ENCODE measurements at places on chromosomes 12 and 14.

DNA sequence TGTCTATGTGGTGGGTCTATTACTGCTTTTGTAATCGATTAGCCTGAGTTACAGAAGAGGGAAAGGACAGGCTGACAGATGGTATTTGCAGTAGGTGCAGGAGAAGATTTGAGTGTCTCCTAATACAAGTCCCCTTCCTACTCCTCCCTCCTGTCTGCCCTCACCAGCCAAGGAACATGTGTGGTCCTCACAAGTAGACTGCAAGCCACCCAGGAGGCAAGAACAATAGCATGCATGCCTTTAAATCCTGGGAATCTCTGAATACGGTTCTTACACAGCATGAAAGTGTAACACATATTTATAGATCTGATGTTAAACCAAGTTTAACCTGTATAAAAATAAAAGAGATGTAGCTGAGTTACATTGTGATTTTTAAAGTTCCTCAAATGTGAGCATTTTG lies 117.0 kb downstream of the PTCSC3 start:
- DNase-seq = no peak

- no peak for DNase-seq
Observed at GRCh38 chr14:68958553-68958952, 20.5 kb downstream of the ACTN1 start.

DNA sequence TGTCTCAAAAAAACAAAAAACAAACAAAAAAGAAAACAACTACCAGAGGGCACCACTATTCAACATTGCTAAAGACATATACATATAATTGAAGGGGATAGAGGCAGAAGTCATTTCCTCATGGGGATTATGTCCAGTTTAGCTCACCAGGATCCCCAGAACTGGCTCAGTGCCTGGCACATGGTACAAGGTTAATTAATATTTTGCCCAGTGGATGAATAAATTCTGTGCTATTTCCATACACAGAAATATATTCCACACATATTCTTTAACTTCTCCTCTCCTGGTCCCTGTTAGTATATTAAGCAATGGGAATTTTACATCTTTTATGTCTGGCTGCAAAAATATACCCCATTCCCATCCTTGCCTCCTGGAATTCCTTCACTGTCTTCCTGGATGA lies 6.7 kb downstream of the FOS start:
- no peak for DNase-seq

GRCh38 chr14:92998946-92999345 lies 76.0 kb downstream of the CHGA start:
- no peak for DNase-seq

GRCh38 chr12:102197789-102198188 lies at the start of gene PMCH:
Gene PMCH (minus strand): TSS chr12:102197833. CDS start chr12:102197770, 63 bp downstream.
- DNase-seq = no peak

DNA sequence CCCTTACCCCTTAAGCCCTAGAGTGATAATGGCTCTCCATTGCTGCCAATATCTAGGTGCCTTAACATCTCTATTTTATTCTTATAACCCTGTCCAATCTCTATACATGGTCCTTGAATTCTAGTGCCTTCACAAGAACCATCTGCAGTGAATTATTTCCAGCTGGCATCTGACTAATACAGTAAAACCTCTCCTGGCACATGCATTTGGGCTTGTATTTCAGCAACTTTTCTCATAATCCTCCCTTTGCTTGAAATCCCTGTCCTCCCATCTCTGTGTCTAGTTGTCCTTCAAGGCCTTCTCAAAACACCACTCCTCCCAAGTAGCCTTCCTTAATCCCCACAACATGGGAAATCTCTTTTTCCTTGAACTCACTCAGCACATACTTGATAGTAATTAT lies 14.2 kb upstream of the HMGA2 start:
- no peak for DNase-seq

DNA sequence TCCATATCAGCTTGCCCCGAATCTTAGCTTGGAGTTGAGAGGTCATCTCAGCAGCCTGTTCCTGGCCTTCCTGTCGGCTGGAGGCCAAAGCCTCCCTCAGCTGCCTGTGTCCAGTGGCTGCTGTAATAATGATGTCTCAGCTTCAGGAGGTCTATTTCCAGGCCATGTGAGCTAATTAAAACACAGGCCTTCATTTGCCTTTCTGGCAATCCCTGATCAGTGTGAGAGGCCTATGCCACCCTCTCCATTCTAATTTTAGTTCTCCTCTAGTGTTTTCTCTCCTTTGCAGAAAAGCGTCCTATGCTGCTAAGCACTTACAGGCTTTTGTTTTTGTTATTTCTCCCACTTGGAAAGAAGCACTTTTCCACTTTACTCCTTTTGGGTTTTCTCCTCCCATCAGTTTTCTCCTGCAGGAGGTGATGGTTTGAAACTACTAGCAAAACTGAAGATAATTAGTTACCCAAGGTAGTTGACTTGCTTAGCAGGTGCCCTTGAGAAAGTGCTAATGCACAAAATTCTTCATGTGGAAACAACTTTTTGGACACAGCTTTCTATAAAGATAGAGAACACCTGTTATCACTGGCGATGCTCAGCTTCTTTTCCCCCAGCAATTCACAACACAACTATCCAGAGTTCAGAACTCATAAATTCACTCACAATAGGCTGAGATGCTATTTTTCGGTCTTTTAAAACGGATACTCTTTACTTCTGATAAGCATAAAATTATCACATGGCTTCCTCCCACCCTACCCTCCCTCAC lies 255.3 kb upstream of the GARIN6 start:
- DNase-seq = no peak

DNA sequence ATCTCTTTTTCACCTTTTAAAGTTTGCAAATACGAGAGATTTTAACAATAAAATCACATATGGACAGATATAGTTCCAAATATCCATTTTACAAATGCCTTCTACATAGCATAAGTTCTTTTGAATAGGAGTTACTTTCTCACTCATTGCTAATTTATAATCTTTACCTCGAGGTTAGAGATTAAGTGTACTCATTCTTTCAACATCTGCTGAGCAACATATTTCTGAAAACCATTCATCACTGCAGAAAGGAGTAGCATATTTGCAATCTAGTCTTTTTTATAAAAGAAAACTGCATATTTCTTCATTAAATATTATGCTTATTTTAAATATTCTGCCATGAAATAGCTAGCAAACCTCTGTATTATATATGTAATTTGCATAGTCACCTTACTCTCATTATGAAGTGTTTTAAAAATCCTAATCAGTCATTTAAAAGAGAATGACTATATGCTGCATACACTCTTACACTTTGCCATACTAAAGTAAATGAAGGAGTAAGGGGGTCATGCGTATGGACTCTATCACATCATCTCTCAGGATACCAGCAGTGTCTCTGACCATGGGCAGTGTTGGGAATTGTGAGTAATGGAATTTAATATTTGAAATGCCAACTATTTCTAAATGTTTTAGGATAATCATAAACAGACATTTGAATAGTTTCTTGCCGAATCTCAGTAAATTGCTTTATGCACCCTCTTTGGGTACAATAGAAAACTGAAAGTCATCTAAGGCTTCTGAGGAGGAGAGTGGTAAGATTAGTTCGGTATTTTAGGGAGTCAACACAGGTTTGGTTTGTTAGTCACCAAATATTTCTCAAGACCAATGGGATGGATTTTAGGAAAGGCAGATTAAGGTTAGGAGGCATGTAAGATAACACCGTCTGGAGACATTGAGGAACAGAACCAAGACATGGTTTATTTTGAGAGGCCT lies 524.8 kb upstream of the ATP2B1 start:
- no peak for DNase-seq

GRCh38 chr14:103137689-103138300 lies 14.5 kb downstream of the TNFAIP2 start:
- DNase-seq = no peak

GRCh38 chr12:51847643-51848325 lies 734 bp downstream of the FIGNL2 start:
- DNase-seq = no peak

DNA sequence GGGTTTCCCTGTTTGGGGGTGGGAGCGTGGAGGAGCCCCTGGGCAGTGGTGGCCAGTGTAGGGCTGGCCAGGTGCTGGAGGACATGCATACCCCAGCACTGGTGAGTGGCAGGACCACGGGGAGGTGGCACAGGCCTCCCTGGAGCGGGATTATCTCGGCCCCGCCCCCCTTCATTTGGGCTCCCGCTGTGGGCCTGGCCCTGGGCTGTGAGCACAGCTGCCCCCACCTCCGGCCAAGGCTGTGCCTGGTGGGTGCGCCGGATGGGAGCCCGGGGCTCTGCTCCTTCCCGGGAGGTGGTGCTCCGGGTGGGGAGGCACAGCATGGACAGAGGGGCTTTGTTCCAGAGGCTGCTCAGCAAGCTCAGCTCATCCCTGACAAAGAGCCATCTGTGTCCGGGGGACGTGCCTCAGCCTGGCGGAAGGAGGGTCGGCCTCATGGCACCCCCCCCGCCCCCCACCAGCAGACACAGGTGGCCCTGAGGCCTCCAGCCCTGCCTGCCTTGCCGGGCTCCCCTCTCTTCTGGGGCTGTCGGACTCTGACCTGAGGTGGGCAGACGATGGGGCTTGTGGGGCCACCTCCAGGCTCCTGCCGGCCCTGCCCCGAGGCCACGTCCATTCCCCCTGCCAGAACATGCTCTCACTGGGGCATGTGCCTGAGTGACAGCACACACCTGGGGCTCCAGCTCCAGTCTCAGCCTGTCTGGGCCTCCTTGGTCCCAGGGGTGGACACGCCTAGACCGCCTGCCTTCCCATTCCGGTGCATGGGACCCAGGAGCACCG lies 8.4 kb downstream of the TEDC1 start:
- DNase-seq = no peak

DNA sequence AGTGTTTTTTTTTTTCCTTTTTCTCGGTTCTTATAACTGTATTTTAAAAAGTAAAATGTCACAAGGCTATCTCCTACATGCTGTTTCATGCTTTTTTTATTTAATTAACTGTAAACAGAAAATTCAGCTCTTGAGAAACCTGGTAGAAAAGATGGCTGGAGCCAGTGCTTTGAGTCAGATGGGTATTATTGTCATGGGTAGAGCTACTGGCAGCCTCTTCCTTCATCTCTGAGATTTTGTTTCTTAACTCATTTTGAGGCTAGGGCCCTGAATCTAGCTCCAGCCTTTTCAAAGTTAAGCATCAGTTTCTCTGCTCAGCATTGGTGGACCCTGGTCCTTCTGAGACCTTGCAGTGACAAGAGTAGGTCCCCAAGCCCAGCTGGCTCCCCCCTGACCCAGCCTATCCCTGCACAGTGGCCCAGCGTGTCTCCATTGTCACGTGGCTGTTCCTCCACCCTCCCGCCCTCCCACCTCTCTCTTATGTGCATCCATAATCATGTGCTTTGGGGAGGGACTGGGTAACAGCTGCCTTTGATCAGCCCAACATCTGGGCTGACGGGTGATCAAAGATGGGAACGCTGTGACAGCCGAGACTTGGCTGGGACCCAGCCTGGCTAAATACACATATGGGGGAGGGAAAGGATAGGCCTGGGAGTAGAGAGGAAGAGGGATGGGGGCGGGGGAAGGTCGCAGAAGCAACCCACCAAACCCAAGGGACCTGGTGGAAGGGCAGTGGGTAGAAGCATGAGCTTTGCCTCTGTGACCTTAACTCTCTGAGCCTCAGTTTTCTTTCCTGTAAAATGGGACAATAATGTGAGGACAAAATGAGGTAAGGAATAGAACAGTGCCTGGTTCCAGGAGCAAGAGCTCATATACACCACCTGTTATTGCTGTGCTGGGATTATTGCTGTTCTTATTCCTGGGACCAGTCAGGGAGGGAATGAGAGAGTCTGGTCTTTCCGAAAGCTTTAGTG lies 24.4 kb upstream of the RBM19 start:
- no peak for DNase-seq

DNA sequence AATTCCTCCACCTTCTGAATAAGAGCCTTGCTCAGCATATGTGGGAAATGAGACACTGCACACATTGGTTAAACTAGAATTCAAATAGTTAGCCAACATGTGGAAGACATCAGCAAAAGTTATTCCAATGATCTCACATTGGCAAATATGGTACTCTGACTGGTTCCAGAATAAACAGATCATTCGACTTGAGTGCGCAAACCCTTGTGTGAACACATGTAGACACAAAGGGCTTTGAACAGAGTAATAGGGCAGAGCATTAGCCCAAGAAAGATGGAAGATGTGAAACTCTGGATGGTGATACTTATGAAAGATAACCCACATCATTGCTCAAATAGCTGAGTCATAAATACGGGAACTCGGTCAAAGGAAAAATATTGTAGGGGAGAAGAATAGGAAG lies 1133.4 kb upstream of the SEL1L start:
- DNase-seq = no peak

DNA sequence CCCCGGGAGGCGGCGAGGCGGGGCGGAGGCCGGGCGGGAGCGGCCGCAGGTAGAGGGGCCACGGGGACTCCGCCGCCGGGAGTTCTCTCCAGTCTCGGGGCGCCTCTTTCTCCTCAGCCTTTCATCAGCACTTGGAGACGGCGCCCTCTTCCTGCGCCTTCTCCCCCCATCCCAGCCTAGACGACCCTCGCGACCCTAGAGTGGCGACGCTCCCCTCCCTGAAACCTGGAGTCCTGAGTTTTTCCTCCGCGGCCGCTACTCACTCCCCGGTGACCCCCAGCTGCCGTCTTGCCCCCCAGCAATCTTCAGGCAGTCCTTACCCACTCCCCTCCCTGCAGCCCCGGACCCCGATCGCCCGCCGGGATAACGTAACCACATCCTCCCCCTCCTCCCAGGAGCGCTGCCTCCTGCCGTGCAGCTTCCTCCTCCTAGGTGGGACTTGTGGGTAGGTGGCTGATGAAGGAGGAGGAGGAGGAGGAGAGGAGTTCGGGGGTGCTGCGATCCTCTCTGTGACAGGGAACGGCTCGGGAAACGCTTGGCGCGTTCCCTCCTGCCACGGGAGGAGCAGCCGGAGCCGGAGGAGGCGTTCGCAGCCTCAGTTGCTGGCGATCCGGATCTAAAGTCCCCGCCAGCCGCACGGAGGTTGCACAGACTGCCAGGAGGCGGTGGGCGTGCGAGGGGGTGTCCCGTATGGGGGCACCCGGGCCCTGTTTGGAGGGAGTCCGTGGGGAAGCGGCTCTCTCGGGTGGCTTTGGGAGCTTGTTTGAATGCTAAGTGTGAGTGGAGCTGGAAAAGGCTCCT lies 891 bp downstream of the PLEKHA5 start:
- DNase-seq = no peak

DNA sequence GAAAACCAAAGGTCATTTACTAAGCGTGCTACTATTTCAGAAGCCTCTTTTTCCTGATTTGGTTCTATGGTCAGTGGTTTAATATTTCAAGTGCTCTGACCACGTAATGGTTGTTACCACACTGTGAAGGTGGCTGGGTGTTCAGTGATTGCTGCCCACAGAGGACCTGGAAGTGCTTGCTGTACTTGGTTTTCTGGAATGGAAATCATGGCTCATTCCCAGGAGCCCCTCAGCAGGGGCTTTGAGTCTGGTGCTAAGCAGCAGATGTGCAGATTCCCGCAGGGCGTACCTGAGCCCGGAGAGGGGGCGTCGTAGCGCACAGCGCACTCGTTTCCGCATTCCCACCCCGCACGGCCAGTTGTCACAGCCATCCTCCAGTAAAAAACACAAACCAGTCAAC lies 50.5 kb downstream of the TRAF3 start:
- DNase-seq = no peak

- no peak for DNase-seq
Observed at GRCh38 chr14:95227279-95227860, 70.0 kb upstream of the DICER1 start.

DNA sequence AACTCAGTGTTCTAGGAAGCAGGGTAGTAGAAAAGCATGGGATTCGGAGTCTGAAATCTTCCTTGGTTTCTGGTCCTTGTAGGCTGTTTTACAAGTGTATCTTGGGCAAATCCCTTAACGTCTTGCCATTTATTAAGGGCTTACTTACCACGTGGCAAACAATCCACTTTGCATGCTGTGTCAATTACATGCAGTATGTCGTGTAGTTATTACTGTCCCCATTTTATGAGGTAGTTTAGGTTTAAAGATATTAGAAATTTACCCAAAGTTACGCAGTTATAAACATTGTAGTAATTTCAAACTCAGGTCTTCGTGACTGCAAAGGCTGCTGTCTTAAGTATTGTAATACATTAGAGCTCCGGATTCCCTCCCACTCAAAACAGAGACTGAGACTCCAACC lies 1.5 kb upstream of the NOVA1 start:
- DNase-seq = no peak
